ENCODE measurements at places on chromosomes 4 and X.

DNA sequence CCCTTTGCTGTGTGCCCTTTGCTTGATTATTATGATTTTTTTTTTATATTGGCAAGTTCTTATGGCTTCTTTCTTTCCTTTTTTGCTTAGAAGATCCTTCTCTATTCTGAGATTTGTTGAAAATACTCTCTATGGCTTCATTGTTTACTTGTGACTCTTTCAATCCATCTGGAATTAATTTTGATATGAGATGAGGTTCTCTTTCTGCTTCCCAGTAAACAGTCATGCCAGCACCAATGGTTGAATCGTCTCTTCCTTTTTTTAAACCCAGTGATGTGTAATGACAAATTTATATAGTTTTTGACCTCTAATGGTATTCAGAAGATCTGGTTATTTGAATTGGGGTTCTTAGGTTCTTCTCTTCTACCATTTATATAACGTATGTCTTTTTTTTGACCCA lies 121.8 kb downstream of the ARHGAP10 start:
- no peak for DNase-seq

GRCh38 chr4:38275331-38276100 lies 315.3 kb downstream of the PTTG2 start:
- no peak for DNase-seq

- no peak for DNase-seq
Observed at GRCh38 chrX:134538316-134538715, 78.4 kb downstream of the HPRT1 start.

DNA sequence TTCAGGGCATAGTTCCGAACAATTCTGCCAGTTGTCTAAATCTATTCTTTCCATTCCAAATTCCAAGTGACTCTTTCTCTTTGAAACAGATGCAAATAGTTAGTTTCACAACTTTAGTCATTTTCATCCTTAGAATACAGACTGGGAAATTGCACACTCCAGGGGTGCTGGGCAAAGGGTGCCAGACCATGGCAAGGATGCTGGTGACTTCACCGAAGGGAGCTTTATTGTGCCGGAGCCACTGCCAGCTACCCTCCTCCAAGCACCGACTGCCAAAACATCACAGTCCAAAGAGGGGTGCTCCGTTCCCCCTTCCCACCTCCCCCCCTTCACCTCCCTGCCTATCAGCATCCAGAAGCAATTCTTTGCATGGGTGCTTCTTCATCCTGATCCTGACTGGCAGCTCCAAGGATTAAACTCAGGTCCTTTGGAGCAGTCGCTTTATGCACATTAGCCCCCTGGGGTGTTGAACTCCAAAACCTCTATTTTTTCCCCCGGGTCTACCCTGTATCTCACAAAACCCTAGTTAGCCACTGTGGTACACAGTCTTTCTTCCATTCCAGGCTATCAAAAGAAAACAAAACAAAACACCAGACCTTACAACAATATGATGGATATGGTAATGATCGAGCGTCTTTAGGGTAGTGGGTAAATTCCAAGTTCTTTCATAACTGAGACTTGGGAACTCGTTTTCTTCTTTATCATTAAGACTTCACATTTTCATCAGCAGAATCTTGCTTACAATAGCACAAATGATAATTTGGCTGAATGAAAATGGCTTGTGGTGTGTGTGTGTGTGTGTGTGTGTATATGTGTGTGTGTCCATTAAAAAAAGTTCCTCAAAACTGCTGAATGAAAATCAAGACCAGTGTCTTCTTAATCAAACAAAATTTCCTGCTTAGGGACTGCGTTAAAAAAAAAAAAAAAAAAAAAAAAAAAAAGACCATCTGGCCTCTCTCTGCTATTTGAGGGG lies 28.7 kb downstream of the MID1 start:
- no peak for DNase-seq

DNA sequence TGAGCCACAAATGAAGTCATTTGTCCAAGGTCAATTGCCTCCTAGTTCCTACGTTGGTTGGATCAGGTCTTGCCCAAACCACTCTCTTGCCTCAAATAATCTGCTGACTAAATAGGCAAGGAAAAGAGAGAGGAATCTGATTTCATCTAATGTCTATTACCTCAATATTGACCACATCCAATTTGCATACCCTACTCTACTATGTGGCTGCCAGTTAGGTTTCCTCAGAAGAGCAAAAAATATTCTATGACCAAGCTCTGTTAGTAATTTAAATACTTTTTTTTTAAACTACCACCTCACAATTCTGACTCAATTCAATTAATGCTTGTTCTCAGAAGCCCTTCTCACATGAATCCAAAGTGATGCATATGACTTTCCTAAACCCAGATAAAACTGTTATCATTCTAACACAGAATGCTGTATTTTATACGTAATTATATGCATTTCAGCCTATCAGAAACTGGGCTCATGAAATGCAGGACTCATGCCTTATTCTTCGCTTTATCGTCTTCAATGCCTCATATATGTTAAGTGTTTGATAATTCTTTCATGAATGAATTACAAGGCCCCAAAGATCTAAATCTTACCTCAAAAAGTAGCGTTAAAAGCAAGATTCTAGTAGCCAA lies 98.6 kb downstream of the HUWE1 start:
- no peak for DNase-seq

GRCh38 chr4:142331646-142332045 lies 514.5 kb downstream of the INPP4B start:
- DNase-seq, result no peak

DNA sequence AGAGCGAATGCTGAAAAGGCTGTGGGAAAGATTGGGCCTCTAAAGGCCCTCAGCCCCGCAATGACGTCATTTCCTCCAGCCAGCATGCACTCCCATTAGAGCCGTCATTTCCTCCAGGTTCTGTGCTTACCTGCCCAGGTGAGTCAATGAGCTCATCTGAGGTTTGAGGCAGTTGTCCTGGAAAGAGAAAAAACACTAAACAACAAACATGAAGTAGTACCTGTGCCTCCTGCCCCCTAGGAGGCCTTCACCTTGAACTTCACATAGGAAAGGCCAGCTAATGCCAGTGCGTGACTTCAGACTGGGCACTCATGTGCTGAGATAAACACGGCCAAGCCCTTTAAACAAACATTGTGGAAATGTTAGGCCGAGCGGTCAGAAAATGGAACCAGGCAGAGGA lies 55.9 kb downstream of the FHDC1 start:
- DNase-seq, result no peak

- DNase-seq, result no peak
Observed at GRCh38 chr4:25160714-25161592, 704 bp upstream of the SEPSECS start.

DNA sequence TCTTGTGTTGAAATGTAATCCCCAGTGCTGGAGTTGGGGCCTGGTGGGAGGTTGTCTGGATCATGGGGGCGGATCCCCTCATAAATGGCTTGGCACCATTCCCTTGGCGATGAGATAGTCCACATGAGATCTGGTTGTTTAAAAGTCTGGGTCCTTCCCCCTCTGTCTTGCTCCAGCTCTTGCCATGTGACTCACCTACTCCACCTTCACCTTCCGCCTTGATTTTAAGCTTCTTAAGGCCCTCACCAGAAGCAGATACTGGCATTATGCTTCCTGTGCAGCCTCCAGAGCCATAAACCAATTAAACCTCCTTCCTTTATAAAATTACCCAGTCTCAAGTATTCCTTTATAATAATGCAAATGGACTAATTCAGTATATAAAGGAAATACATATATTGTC lies 111.5 kb downstream of the NR3C2 start:
- no peak for DNase-seq
